ENCODE measurements at places on chromosomes 2 and 18.

GRCh38 chr2:143842836-143843235 lies 677.1 kb downstream of the ZEB2 start:
- DNase-seq: no peak

- no peak for DNase-seq
Observed at GRCh38 chr2:12725233-12726187, 8.8 kb downstream of the TRIB2 start.

DNA sequence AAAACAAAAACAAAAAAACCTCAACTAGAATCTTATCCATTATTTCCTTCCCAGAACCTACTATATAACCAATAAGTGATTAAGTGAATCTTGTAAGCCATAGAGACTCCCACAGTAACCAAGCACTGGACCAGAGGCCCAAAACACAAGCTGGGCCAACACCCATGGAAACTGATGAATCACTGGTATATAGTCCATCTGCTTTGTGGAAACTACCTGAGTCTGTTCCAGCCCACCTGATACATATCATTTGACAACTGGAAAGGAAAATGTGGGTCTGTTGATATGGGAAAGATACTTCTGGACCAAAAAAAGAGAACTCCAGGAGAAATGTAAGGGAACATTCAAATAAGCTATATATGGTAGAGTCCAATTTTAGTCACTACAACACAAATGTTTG lies 252.8 kb downstream of the MREG start:
- no peak for DNase-seq

DNA sequence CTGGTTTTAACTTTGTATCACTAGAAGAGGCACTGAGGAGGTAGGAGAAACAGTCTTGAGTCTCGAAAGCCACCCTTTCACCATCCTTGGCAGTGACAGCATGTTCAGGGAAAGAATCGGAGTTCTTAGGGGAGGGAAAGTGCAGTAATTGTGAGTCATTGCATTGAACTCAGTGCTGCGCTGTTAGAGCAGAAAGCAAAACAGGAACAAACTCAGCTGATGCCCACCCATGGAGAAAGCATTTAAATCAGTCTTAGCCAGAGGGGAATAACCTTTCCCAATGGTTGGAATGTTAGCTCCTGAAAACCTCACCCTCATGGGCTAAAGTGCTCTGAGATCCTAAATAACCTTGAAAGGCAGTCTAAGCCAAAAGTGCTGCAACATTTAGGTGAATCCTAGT lies 845.6 kb upstream of the CNTNAP5 start:
- no peak for DNase-seq

DNA sequence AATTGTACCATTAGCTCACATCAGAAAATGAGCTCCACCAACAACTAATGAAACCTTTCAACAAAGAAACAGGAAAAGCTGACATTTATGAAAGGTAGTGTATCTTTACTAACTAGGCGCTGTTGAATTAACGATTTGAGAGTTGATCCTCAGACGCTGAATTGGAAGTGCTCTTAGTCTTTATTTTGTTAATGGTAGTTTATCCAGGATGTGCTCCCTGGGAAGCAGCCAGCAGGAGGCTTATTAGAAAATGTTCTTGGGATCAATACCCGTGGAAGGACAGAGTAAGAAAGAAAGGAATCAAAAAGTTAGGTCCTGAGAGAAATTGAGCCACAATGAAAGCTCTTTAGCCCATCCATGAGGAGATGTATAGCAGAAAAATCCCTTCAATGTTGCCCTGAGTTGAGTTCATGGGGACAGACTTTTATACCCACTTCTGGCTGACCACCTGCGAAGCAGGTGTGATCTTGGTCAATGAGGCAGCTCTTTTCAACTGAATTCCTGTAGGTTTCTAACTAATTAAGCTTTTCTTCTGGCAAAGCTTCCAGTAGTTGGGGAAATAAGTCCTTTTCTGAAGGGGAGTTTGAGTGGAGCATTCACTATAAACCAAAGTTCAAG lies 492.6 kb upstream of the REG3G start:
- DNase-seq: no peak

GRCh38 chr2:101638817-101639605 lies 58.5 kb upstream of the MAP4K4 start:
- DNase-seq: no peak

- DNase-seq: no peak
Observed at GRCh38 chr2:237139123-237139675, 53.5 kb downstream of the COPS8 start.

GRCh38 chr2:136310005-136310495 lies 192.1 kb upstream of the CXCR4 start:
- DNase-seq: no peak

- no peak for DNase-seq
Observed at GRCh38 chr2:238255636-238256035, 15.8 kb upstream of the HES6 start.

DNA sequence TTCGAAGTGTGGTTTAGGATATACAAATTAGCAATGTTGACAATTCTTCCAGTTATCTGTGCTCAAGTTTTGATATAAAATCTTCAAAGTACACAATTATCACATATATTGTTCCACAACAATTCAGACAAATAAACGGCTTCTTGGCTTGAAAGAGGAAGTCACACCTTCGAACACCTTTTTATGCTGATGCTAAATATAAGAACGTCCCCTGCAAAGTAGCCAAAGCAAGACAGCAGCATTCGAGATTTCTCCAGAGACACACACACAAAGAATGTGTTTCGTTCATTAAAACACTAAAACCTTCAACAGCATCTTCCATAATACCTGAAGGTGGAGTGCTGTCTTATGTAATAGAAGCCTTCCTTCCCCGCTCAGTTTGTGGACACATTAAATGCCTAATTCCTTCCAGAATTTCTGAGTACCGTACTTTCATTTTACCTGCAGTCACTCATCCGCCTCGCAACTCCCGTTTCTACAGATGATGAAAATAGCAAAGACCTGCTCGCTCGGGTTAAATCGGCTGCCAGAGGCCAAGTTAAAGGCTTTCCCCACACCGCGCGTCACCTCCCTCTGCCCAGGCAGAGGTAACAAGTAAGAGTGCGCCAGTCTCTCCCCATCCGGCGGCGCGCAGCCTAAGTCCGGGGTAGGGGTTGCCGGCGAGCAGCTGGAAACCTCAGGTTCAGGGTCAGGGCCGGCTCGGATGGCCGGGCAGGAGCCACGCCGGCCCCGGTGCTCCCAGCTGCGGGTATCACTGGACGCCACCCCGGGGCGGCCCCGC lies 847 bp downstream of the SERPINE2 start:
- no peak for DNase-seq

DNA sequence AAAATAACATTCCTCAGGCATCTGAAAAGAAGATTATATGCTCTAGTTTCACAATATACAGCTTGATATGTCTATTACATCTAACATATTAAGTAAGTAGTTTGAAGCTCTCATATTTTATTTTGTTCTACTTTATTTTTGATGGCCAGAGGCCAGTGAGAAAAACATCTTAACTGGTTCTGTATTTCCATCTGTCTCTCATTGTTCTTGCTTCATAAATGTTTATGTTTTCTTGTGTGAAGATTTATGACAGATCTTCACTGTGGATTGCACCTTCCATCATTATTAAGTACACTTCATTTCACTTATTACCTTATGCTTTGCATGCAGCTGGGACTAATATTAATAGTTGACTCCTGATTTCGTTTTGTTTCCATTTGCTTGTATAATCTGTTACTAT lies 511.2 kb downstream of the TSN start:
- no peak for DNase-seq

DNA sequence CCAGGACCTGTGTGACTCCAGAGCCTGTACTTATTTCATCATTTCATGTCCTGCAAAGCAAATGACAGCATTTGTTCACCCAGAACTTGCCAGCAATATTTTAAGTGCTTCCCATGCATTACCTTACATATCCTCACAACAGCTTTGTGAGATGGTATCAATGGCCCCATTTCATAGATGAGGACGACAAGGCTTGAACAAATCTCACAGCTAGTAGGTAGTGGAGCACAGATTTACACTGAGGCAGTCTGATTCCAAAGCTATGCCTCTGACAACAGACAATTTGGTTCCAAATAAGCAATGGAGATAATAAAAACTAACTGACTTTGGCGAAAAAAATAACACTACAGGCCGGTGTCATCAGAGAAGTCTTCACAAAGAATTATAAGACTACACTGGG lies 33.5 kb downstream of the LRP2 start:
- no peak for DNase-seq

- no peak for DNase-seq
Observed at GRCh38 chr2:31038385-31038784, 99.9 kb downstream of the GALNT14 start.

DNA sequence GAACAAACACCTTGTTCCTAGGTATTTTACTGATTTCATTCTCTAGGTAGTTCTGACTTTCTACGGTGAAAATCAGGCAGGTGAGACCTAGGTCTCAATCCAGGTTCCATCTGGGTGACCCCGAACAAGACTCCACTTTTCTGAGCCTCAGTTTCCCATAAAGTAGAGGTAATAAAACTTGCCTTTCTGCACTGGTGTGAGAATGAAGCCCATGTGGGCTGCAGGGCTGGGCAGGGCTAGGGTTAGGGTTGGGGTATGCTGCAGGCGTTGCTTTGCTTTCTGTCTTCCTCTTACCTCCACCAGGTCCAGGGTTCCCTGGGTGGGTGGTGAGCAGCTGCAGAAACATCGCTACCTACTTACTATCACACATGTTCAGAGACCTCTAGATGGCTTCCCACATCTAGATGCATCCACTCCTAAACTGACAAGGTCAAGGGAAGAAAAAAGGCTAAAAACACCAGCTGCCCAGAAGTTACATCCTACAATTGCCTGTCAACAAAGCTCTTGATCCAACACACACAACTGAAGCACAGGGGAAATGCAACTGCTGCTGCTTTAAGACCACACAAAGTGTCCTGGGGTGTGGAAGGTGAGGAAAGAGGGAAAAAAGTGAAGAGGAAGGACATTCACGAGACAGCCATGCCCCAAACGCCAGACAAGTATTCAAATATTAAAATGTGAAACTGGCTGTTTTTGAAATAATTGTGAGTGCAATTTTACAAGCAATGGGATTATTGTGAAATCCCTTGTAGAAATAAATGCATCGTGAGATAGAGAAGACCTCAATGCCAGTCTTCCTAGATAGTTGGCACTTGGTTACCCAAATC lies 23.5 kb downstream of the MBP start:
- DNase-seq: no peak

DNA sequence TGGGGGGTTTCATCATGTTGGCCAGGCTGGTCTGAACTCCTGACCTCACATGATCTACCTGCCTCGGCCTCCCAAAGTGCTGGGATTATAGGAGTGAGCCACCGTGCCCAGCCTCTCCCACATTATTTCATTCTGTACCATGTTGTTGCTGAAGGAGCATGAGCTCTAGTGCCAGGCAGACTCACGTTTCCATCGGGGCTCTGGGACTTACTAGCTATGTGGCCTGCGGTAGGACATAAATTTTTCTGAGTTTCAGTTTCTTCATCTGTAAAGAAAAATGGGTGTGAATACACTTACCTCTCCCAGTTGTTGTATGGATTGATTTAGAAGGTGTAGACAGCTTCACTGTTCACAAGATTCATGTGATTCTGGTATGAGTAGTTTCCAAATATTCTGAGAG lies 30.8 kb upstream of the CCL20 start:
- DNase-seq: no peak

- DNase-seq: no peak
Observed at GRCh38 chr2:235966396-235966795, 201.8 kb downstream of the GBX2 start.

- no peak for DNase-seq
Observed at GRCh38 chr2:150690870-150691269, 203.4 kb upstream of the RND3 start.

DNA sequence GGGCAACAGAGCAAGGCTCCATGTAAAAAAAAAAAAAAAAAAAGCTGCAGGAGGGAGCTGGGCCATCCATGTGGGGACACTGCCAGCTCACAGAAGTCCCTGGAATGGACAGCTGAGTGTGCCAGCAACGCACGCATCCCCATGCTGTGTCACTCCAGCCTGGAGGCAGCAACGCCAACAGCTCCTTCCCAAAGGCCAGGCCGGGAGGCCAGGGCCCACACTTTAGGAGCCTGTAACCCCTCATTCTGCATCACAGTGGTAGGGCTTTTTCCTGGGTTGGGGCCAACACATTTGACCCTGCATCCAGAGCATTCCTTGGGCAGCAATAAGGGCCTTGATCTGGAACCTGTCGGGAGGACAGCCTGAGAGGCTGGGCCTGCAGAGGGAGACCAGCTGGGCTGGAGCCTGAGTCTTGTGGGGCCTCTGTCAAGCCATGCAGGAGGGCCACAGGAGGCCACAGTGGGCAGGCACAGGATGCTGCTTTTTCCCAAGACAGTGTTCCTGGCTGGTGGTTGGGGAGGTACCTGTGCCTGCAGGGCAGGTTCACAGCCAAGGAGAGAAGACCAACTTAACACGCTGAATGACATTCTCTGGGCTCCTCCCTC lies 16.8 kb upstream of the KCNK3 start:
- DNase-seq: no peak

DNA sequence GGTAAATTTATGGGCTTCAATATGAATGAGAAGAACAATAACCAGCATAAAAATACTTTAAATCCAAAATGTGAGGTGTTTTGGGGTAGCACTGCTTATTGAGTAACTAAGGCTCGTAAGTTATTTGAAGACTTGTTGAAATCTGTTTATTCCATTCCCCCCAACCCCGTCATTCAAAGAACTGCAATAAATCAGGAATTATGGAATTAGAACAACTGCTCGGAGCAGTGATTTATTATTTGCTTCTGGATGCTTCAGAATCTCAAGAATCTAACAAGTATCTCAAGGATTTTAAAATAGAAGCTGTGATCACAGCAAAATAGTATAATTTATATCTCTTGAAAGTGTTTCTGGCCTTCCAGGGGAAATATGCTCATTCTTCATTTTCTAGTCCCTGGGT lies 86.8 kb downstream of the EML6 start:
- DNase-seq: no peak

DNA sequence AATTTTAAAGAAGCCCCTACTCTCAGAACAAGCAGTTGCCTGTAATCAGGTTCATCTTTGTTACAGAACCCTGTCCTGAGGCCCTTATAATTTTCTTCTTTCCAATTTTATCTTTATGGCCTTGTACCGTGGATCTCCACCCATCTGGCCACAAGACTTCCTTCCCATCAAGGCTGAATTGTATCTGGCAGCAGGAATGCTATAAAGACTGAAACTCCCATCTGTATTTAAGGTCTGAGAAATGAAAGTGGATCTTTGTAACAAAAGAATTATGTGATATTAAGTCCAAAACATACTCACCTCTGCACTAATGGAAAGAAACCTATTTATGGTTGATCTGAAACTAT lies 91.8 kb downstream of the METTL8 start:
- no peak for DNase-seq

GRCh38 chr2:119490106-119490505 lies 34.2 kb downstream of the SCTR start:
- no peak for DNase-seq

DNA sequence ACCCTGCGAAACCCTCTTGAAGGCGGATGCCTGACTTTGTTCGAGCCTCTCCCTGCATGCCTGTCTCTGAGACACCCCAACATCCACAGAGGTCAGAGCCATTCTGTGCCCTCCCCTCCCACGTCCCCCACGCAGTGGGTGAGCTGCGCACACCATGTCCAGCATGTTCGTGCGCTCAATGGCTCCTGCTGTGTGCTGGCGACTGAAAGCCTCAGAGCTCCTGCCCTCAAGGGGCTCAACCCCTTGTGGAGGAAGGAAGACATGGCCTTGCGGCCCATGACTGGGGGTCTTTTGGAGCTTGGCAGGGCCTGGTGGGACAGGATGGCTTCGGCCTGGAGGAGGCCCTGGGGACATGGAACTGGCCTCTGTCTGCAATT lies 45.7 kb downstream of the ANKMY1 start:
- DNase-seq: no peak

Data from CD4-positive, alpha-beta T cell treated with Interleukin-4 for 4 hours (primary cell).